ENCODE measurements at places on chromosomes 7 and 10.

DNA sequence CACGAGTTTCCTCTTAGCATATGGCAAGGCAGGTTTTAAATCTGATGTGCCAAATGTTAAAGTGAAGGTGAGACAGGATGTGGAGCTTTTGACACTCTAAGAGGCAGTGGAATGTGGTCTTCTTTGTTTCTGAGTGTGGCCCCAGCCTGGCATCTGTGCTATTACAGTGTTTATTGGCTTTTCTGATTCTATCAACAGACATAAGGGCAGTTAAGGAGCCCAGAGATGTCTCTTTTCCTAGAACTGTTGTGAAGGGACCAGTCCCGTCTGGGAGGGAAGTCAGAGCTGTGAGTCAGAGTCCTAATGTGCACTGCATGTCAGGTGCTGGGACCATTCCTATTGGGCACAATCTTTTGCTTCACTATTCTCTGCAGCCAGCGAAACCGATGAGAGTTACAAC, 32.5 kb downstream of the TRUB1 start:
- no peak for DNase-seq

GRCh38 chr7:69436946-69437345, 161.3 kb upstream of the AUTS2 start:
- DNase-seq, result no peak

GRCh38 chr10:22655312-22655981, 58.9 kb downstream of the PIP4K2A start:
- no peak for DNase-seq

DNA sequence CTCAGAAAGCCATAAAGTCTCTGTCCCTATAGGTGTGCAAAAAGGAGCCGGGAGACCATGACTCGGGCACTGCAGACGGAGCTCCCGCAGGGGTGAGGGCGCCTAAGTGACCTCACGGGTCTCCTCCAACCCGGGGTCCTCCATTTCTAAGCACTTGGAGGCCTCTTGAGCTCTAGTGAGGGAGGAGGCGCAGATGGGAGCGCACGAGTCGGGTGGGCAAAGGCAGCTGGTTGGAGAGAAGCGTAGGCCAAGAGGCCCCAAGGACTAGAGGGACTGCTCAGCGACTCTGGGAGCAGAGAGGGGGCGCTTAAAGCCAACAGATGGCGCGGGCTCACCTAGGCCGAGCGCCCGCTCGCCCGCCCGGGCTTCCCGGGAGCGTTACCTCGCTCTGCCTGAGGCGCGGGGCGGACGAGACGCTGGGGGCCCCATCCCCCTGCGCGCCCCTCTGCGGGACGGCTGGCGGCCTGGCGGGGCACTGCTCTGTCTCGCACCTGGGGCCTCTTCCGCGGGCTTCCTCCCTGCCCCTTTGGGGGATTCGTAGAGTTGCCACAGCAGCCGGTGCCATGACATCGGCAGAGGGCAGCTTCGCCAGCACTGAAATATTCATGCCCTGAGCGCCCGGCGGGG, 523 bp upstream of the CDH23 start:
- DNase-seq, result peak; percentile 73

DNA sequence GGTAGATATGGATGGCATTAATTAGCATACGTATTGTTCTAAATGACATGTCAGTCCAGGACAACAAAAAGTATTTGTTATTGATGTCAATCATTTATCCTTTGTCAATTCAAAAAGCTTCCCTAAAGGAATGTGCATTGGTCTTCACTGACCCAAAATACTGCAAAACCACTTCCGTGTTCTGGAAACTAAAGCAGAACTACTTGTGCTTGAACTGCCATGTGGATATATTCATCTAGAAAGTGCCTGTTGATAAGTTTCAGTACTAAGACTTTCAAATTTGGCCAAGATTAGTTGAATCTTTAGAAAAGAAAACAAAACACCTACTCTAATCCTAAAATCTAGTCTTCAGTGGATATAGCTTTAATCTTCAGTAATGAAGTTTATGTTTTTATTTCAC, 242.1 kb upstream of the PPP1R3A start:
- DNase-seq, result no peak

GRCh38 chr10:128007056-128007455, 100.2 kb downstream of the PTPRE start:
- no peak for DNase-seq

DNA sequence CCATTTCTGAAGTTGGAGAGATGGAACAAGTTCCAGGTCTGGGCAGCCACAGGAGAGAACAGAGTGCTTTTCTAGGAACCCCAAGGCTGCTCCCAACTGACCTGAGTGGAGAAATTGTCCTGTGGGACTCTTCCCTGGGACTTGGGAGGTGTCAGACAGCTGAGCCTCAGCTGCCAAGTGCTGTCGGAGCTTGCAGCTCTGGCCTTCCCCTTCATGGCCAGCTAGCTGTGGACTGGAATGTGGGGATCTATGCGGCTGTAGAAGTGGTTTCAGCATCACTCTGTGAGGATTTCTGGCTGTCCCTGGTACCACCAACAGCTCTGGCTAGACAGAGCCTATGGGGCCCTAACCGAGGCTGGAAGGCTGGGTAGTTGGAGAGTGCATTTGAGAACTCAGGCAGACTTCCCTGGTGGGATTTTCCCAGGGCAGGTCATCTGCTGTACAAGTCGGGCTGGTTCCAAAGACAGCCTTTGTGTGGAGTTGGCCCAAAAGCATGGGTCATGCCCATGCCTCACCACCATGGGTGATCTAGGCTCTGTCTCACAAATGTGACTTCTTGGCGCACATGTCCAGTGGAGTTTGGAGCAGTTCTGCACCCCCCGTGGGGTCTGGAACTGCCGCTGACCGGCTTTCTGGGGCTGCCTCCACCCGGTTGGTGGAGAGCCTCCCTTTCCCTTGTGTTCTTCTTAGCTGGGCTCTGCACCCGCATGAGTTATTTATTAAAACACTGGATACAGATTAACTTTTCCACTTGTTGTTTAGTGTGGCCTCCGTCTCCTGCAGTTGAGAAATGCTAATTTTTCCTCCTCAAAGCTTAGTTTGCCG, 10.9 kb downstream of the SUFU start:
- DNase-seq, result no peak

DNA sequence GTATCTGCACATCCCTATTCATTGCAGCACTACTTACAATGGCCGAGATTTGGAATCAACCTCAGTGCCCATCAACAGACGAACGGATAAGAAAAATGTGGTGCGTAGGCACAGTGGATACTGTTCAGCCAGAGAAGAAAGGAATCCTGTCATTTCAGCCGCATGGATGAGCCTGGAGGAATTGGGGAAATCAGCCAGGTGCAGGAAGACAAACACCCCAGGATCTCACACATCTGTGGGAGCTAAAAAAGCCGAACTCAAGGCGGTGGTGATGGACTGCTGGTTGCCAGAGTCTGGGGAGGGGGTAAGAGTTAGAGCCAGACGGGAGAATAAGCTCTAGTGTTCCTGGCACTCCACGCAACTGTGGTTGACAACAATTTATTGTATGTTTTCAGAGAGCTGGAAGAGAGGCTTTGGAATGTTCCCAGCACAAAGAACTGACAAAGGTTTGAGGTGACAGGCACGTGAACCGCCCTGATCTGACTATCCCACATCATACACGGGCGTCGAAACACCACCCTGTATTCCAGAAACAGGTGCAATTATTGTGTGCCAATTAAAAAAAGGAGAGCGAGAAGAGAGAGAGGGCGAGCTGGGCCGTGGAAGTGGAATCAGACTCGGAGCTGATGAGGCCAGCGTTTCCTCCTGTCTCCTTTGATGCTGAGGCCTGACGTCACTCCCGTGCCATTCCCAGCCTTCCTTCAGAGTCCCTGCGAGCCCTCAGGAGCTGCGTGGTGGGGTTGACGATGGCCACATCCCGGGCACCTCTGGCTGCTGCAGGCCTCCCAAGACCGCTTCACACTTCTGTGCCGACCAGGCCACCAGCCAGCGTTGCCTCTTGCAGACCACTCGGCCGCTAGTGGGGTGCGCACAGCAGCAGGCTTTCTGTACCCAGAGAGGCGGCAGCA, 189.5 kb downstream of the DNAJB6 start:
- DNase-seq, result no peak

GRCh38 chr7:76998285-76998589, 33.9 kb downstream of the SPDYE17 start:
- no peak for DNase-seq

- no peak for DNase-seq
Observed at GRCh38 chr7:33237036-33237435, 107.7 kb downstream of the BBS9 start.

DNA sequence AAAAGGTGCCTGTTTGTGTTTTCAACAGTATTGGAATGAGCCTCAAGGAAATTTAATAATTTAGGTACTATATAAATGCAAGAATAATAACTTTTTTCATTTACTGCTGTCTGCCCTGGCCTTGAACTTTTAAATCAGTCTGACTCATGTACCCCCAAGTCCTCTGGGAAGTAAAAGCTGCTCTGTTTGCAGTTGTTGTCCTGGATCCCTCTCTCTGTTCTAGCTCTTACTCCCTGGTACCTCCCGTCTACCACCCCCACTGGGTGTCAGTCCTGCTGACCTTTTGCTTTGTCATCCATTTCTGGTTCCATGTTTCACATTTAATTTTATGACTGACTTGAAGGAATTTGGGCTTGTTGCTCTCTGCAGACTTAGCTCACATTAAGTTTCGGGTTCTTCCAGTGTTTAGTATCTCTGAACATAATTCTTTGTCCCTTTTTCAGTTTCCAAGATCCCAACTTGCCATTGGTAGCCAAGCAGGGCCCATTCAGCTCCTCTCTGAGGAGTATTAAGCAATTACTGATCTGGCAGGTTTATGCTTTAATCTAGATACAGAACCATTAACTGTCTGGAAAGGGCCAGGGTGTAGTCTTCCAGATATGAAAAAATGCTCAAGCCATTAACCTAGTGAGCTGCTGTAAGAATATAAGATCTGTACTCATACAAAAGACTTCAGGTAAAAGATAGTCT, 208.7 kb upstream of the FAM3C start:
- DNase-seq, result no peak
